Fibroblast of the aortic adventitia (primary cell): ENCODE measurements at places on chromosomes 3 and 15. TPM values are rescaled to one million over a fixed set of nuclear protein-coding genes. Genes with fewer than 3 reads are reported as not detected.

GRCh38 chr3:109125902-109126301 lies 8.0 kb upstream of the MORC1 start:
- DNase-seq, result no peak

DNA sequence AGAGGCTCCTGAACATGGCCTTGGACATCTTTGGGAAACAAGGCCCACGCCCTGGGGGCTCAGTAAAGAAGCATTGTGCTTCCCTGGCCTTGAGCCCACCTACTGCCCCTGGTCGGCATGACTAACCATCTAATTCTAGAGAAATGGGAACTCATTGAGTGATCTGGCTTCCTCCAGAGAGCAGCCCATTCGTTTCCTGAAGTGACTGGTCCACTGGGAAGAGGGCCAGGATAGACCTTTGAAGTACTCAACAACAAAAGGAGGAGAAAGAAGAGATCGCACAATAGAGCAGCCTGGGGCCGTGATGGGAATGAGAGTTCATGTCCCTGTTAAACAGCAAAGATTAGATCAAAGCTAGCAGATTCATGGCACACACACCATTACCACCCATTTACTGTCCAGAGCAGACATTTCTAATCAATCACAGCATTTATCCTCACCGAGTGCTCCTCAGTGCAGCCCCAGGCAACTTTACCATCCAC lies 514.4 kb upstream of the PROK2 start:
- DNase-seq, result peak; percentile 86

DNA sequence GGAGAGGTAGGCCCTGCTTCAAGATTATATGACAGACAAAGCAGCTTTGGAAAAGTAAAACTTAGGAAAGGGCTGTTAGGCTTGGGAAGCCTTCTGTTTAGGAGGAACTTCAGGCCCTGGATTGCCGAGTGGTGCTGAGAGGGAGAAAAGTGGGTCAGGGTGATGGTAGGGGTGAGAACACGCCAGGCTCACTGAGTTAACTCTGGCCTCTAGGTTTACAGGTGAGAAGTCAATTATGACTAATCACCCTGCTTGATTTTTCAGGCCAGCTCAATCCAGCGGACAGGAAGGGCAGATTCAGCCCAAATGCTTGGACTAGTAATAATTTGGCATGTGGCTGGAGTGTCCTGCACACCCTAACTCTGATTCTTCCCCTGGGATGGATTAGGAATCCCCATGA lies 365.1 kb upstream of the LMCD1 start:
- no peak for DNase-seq

GRCh38 chr3:112041321-112041720 lies 6.8 kb downstream of the TMPRSS7 start:
- DNase-seq, result no peak

GRCh38 chr3:123760817-123761216 lies 123.3 kb downstream of the MYLK start:
- DNase-seq, result no peak

DNA sequence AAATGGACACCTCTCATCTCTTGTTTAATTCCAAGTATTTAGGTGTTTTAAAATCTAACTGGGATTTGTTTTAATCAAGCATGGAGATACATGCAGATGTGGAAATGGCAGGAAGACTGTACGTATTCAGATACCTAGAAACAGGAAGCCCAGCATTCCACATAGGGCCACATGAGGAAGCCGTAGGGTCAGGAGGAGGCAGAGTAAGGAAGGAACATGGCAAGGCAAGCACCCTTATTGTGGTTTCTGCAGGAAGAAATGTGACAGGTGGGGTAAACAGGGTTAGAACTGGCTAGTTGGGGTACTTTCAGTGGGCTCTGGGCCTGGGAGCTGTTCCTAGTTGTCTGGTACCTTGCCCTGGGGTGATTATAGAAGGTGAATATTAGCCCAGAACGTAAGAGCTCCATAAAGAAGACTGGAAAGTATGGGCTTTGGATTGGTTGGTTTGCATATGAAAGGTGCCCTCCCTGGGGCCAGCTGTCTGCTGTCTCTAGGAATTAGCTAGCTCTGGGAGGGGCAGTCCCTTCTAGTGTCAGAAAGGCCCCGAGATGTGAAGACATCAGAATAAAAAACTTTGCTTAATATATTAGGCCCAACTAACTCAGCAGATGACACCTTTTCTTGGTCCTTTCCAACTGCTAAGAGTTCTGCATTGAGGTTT lies 107.7 kb upstream of the CADPS start:
- no peak for DNase-seq

DNA sequence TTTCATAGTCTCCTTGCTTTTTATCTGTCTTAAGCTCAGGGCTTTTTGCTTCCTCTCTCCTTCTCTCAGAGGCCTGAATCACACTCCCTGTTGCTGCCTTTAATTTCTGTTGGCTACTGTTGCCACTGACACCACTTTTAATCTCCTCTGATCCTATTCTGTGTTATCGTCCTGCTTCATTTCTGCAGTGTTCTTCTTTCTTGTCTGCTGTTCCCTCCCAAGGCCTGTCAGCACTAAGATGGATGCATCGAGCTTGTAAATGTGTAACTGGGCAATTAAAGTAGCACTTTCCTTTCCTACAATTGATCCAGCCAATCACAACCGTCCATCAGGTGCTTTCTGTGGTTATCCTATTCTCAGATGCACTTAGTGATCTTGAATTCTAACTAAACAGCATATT lies 71.3 kb upstream of the VEPH1 start:
- DNase-seq, result peak; percentile 19

Gene FEZF2
- not detected in 2 replicates for total RNA-seq

- no peak for DNase-seq
Measured at GRCh38 chr3:138364356-138365252, 16.2 kb downstream of the MRAS start.

GRCh38 chr15:41904541-41905005 lies 10.7 kb upstream of the SPTBN5 start:
- DNase-seq, result peak; percentile 66

DNA sequence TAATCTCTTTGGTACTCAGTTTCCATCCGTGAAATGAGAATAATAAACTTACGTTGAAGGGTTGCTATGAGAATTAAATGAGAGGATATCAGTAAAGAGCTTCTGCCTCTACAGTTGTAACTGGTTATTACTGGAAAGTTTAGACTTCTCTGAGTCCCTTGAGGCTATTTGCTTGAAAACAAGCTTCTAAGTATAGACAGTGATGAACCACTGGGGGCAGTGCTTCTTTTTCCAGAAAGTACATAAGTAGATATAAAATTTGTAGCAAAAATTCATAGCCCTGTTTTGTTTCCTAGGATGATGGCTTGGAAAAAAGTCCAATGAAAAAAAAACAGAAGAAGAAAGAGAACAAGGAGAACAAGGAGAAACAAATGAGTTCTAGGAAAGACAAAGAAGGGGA lies 87.1 kb downstream of the RGMA start:
- no peak for DNase-seq

DNA sequence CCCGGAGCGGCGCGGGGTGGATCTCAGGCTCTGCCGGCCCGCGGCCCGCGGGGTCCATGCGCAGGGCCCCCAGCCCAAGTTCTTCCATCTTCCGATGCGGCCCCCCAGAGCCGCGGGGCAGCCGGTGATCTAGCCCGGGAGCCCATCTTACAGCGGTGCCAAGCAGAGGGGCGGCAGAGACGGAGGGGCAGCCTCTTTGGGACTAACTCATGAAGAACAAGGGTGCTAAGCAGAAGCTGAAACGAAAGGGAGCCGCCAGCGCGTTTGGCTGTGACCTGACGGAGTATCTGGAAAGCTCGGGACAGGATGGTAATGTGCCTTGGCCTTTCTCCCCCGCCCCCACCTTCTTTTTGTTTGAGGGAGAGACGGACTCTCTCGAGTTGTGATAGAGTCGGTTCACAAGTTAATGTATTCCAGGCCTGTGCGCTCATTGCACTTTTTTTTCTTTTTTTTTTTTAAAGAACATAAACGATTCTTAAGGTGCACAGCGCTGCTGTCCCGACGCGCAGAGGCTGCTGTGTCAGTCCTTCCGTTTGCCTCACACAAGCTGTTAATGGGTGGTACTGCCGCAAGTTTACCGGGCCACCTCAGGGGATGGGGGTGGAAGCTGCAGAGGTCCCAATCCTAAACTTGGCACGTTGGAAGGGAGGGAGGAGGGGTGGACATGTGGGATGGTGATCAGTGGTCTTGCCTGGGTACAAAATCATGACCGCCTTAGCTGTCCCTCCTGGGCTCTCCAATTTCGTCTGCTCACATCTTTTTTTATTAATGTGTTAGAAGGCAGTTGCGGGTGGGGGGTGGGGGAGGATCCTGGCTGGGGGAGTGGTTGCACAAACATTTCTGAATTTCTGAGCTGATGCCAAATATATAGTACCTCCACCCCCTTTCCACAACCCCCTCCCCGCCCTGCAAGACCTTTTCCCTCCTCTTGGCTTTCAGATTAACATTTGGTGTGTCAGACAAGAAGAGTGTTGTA lies 801 bp downstream of the ARHGAP31 start:
- DNase-seq, result peak; percentile 43

Gene ANKDD1A
- total RNA-seq, result 2.9 and 5.1 TPM in 2 replicates

DNA sequence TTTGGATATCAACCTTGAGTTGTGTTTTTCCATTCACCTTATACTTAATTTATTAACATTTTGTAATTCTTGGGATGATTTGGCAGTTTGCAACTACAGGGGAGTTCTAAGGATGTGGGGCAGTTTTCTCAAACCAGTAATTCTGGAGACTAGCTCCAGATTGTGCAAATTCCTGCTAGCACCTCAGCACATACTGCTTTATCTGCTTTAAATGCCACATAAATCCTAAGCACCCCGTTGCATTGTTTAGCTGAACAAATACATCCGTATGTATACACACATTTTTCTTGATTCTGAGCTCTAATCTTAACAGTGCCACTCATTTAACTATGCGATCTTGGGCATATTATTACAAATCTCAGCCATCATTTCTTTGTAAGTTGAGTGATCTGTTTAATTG lies 16.9 kb upstream of the UTS2B start:
- no peak for DNase-seq

DNA sequence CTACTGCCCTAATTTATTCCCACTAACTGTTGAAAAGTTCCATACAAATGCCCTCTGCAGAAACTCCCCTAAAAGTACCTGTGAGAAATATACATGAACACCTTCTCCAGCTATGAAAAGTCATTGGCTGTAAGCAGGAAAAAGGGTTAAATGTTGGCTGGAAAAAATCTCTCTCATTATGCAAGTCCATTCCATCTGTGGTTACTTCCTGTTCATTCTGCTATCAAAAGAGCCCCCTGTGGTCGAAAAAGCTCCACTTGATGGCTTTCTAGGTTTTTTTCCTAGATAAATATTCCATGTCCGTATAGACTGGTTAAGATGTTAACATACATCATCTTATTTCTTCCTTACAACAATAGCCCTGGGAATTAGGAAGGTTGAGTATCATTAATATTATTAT lies 56.2 kb upstream of the AKAP13 start:
- no peak for DNase-seq

GRCh38 chr15:40257656-40258450 lies 19.0 kb downstream of the PAK6 start:
- no peak for DNase-seq

- DNase-seq, result no peak
Measured at GRCh38 chr3:53005854-53006513, 39.9 kb downstream of the SFMBT1 start.

DNA sequence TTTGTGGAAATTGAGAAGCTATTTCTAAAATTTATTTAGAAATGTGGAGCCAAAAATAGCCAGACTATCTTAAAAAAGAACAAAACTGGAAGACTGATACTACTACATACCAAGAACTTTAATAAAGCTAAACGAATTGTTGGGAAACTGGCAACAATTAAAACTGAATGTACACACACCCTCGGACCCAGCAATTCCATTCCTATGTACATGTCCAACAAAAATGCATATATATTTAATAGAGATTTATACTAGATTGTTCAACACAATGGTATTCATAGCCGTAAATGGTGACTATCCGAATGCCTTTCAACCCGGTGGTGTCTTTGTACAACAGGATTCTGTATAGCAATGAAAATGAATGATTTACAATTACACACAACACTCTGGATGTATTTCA lies 136.5 kb upstream of the RASGRP1 start:
- DNase-seq, result no peak

Gene EXD1
- not detected in 2 replicates for total RNA-seq

DNA sequence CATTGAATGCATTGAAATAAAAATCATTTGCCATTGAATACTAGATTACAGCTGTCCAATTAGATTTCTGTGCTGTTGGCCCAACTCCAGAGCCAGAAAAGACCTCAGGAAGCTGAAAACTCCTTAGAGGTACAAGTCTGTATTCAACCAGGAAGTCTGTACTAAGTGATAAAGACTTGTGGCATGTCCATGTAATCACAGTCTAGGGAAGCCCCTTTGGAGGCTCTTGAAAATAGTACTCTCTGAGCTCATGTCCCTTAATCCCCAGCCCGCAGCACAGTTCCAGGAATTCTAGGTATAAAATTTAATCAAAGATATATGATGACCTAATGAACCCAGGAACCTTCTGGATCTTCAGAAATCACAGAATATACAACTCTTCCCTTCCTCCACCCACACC lies 279.4 kb downstream of the RSL24D1 start:
- DNase-seq, result no peak

DNA sequence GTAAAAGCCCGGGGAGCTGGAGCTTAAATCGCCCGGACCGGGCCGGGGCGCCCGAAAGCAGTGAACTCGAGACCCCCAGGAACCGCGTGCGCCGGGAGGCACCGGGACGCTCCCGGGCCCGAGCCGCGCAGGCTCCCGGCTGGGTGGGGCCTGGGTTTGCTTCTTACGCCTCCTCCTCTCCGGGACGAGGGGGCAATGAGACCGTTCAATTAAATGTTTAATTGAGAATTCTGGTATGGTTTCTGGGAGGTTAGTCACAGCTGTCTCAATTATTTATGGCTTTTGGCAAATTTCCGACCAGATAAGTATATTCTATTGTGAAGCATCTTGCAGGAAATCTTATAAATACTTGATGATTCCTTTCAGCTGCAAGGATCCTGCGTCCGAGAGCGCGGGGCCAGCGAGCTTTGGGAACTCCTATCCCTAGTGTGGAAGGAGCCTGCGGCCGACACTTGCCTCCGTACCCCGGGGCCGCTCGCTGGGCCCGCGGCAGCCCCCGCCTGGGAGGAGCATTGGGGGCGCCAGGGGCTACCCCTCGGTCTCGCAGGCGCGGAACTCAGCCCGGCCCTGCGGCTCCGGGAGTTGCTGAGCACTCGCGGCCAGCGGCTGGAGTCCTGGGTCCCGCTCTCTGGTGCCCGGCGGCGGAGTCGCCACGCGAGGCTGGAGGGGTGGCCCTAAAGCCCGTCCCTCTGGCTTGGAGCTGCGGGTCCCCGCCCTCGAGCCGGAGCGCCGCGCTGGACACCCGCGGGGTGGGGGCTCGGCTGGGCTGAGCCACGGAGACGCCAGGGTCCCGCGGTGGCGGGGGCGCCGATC lies 10.3 kb downstream of the ISL2 start:
- peak; percentile 51 for DNase-seq

Gene SERPINI2
- total RNA-seq, result not detected in 2 replicates

GRCh38 chr3:51371943-51372557 lies 13.0 kb upstream of the MANF start:
- DNase-seq, result peak; percentile 90

DNA sequence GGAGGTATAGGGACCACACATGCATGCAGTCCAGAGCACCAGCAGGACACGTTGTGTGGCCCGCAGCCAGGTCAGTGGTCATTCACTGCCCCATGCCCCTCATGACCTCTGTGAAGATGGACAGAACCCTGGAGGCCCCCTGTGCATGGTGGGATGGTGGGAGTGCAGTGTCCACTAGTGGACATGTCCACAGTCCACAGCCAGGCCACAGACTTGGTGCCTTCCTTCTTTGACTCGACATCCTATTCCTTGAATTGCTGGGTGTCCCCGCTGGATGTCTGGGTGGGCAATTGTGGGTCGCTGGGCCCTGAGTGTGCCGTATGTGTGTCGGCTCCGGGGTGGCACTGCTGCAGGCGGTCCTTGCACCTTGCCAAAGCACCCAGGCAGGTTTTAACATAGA lies 35.7 kb downstream of the KLF15 start:
- DNase-seq, result no peak

Gene KCNAB1
- 3.3 and 9.2 TPM in 2 replicates for total RNA-seq
